ENCODE measurements at places on chromosomes 1 and 21. TPM values are rescaled to one million over a fixed set of nuclear protein-coding genes. Genes with fewer than 3 reads are reported as not detected.

Gene MYOC
- total RNA-seq: not detected

Gene PFKFB2
- total RNA-seq: 36.9 TPM

Gene PGD
- 52.4 TPM for total RNA-seq

Gene OLIG2
- total RNA-seq: not detected

Gene PUSL1
- 20.8 TPM for total RNA-seq

Gene ERICH3
- total RNA-seq: not detected

Gene PRKAB2
- total RNA-seq: 23.2 TPM

Gene RXFP4
- not detected for total RNA-seq

DNA sequence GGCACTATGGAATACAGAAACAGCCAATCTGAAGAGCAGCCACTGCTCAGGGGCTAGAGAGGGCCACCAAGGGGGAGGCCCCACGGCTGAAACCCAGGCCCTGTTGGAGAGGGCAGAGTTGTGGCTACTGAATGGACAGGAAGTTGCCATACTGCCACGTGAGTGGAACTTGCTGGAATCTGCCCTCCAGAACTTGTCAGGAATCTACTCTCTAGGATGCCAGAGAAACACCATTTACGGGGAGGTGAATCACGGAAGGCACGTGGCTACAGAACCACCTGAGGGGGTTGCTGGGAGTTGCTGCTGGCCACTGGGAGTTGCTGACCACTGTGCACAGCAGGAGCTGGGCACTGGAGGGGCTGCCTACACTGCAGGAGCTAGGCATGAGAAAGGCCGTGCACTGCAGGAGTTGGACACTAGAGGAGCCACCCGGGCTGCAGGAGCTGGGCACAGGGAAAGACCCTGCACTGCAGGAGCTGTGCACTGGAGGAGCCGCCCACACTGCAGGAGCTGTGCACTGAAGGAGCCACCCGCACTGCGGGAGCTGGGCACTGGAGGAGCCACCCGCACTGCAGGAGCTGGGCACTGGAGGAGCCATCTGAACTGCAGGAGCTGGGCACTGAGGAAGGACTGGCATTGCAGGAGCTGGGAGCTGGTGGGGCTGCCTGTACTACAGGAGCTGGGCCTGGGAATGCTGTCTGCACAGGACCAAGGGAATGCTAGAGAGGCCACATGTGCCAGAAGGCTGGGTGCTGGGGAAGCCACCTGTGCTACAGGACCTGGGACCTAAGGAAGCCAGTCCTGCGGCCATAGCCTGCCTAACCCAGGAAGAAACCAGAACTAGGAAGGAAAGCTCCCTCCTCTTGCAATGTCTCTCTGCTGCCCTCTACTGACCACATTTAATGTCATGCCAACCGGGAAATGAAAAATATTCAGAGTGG, 343.4 kb downstream of the MATN1 start:
- peak; percentile 57 for DNase-seq

GRCh38 chr1:212010004-212010403, 25.4 kb downstream of the INTS7 start:
- no peak for DNase-seq

- DNase-seq: no peak
Measured at GRCh38 chr1:163202833-163203451, at the start of gene RGS5. RGS5 (minus strand) TSS chr1:163202916; CDS start chr1:163202835, 81 bp downstream.

DNA sequence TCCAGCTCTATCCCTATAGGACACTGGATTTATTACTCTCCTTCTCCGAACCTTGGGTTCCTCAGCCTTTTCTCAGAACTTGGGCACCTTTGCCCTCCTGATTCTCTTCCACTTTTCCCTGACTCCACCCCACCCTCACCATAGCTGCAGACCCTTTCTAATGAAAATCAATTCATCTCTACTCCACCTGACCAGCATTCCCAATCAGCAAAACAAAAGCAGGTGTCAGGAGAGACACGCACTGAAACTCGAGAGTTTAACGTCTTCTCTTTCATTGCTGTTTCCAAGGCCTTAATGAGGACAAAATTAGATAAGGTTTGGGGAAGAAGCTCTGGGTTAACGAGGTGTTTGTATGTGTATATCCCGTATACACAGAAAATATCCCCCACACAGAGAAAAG, 208.8 kb downstream of the PLPP3 start:
- no peak for DNase-seq

DNA sequence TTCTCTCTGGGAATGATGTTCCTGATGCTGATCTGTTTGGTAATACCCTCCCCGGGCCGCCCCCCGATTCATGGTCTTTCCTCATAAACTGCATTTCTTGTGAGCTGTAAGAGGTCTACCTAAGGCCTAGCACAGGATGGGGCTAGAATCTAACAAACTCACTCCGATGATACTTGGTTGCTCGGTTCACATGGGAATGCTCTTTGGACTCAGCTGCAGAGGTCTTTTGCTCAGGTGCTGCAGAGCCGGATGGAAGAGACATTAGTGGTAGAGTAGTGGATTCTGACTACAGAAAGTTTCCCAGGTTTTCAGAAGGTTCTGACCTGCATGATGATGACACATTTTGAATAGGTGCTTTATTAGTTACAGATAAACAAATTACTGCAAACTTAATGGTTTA, 8.3 kb upstream of the TMEM269 start:
- no peak for DNase-seq

DNA sequence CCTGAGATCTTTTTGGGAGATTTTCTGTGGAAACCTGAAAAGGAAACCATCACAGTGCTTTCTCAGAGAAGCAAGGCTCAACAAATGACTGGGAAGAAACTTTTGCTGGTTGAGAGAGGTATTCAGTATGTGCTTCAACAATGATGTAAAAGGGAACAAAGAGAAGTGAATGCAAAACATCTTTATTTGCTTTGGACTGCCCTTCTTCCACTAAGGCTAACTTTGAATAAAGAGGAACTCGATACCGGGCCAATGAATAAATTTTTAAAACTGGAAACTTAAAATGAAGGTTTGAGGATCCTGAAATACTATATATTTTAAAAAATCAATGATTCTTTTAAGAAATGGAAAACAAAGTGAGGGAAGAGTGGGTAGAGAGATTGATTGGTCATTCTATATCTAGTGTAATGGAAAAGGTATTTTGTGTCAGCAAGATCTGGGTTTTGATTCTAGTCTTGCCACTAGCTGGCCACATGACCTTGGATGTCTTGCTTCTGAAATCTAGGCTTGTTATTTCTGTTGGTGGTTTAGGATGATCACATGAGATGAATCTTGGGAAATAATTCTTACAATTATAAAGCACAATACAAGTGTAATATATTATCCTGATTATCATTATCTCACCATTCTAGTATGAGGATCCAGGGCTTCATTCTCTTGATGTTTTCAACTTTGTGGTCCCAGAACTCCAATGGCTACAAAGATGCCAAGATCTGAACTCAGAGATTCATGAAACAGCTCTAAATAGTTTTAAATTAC, 34.6 kb upstream of the APOBEC4 start:
- no peak for DNase-seq

DNA sequence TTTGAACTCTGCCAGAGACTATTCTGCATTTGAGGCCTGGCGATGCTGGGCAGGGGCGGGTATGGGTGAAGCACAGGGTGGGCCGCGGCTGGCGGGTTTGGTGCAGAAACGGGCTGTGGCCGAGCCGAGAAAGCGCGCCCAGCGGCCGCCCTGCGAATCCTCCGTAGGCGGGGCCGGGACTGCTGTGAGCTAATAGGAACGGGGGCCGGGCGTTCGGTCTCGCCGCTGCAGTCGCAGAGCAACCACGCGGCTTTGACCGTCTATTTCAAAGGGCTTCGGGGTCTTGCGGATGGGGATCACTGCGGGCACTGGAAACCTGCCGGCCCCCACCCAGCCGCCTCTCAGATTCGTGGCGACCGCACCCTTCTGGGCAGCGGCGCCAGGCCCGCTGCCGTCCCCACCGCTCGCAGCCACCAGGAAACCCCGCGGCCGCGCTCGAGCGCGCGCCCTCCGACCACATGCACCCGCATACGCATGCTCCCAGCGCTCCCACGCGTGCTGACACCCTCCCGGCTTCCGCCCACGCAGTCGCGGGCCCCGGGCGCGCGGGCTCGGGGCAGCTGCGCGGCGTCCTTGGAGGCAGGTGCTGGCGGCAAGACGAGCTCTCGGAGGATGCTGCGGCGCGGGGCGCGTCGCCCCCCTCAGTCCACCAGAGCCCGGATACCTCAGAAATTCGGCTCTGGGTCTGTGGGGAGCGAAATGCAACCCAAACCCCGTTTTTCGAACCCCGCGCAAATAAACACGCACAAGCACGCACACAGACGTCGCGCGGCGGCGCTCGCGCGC, 32.6 kb downstream of the DNTTIP2 start:
- peak; percentile 52 for DNase-seq

DNA sequence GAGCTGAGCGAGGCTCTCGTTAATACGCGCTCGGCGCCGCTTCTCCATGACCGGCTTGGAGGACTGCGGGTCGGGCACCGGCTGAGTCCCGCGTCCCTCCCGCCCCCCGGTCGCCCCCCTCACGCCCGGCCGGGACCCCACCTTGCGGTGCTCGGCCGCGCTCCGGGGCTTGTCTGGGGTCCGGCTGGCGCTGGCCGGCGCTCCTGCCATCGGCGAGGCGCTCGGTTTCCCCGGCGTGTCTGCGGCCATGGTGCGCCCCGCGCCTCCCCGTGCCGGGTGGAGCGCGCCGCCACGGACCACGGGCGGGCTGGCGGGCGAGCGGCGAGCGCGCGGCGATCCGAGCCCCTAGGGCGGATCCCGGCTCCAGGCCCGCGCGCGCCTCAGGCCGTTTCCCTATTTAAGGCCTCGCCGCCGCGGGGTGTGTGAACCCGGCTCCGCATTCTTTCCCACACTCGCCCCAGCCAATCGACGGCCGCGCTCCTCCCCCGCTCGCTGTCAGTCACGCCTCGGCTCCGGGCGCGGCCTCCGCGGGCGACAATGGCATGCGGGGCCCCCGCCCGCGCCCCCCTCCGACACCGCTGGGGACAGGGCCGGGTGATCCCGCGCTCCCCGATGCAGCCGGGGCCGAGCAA, at the start of gene HES4:
TSS of gene HES4 (minus strand) at position 373 of the 632 bp plus-strand sequence. CDS start at position 249, 124 bp downstream.
- peak; percentile 71 for DNase-seq

DNA sequence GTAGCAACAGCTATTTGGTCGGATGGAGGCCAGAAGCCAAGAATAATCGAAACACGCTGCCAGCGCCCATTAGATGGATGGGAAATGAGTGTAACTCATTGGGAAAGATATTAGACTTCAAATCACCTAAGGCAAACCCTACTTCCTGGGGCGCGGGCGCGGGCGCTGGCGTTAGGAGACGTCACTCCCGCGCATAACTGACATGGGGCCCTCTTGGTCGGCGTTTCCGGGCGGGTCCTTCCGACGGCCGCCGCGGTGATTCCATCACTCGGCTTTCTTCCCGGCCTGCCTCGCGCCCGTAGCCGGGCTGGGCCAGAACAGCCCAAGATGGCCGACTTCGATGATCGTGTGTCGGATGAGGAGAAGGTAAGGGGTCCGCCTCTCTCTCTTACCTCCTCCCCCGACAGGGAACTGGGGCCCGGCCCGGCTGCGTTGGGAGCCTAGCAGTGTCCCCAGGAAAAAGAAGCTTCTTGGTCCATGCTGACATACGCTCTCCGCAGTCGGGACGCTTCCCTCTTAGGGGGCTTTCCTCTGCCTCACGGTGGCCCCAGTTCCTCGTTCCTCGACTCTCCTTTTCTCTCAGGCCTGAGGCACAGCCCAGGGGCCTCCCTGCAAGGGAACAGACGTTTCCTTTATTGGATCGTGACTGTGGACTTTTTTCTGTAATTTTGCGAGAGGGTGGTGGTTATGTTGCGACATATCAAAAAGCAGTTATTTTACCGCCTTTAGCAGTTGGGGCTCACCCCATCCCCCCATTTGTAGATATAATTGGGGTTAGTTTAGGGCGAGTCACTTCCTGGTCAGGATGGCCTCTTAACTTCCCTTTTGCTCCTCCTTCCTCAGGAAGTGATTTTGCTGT, at the start of gene CAPZA1:
TSS of gene CAPZA1 (plus strand) at position 315 of the 859 bp plus-strand sequence. CDS start at position 328, 13 bp downstream.
- DNase-seq: peak; percentile 84

DNA sequence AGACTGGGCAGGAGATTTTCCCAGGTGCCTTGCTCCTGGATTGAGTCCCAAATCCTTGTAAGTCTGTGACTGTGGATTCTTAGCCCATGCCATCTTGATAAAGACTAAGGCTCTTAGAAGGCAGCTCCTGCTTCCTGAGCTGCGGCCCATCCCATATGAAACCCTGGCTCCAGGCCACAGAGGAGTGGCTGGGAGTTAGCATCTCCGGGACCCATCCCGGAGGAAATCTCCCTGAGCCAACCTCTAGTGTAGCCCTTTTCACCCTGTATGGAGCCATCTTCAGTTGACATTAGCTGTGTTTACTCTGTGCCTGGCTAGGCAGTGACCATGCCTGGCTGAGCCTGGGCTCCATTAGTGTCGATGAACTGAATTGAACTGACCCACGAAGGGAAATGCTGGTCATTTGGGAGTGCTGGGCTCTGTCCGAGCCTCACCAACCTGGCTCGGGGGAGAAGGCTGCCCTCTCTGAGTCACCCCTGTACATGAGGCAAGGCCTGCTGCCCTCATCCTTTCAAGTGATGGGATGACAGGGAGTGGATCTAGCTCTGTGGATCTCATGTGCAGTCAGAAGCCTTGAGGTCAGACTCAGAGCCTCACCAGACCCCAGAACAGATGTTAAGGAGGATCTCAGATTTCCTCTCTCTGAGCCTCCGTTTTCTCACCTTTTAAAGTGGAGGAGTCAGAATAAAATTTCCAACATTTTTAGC, 37.5 kb downstream of the LGR6 start:
- DNase-seq: no peak

DNA sequence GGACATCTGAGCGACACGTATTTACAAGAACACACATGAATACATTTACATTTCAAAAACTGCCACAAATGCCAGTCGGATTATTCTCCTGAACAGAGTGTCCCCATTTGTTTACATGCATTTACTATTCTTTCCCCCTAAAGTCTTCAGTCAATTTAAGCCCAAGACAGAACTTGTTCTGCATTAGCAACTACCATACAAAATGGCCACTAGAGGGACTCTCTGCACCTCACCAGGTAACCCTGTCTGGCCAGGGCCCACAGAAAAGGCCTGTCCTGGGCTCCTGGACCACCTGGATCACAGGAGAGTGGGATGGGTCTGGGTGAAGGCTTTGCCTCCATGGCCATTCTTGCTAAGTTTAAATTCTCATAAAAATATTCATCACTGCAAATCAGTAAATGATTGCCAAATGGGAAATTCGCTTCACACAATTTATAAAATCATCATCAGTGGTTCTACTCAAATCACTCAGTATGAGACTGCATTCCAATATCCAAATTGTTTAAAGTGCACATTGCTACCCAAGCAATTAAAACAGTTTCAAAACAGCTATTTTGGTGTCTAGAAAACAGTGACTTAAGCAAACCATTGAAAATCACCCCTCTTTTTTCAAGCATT, 12.5 kb upstream of the GUCA2A start:
- peak; percentile 65 for DNase-seq

- no peak for DNase-seq
Measured at GRCh38 chr1:40712997-40713396, 21.5 kb downstream of the NFYC start.

- DNase-seq: peak; percentile 22
Measured at GRCh38 chr21:15004721-15005370, 60.0 kb downstream of the NRIP1 start.

- DNase-seq: no peak
Measured at GRCh38 chr1:46301808-46302640, 1.4 kb downstream of the LRRC41 start.

DNA sequence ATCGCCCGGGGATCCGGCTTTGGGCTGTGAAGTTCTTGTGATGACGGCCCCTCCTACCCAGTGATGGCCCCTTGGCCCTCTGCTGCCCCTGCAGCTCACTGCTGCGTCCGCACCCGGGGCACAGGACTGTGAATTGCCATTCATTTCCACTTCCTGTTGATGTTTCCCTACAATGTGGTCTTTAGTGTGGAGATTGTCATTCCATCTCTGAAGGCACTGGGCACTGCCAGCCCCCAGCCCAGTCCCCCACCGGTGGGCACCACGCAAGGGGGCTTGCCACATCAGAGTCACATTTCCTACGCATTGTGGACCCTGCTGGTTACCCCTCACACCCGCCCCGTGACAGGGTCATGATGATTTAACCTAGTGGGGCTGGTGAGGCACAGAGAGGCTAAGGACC, 2.5 kb upstream of the MX2 start:
- DNase-seq: no peak
